ENCODE measurements at places on chromosomes 5 and 9.

DNA sequence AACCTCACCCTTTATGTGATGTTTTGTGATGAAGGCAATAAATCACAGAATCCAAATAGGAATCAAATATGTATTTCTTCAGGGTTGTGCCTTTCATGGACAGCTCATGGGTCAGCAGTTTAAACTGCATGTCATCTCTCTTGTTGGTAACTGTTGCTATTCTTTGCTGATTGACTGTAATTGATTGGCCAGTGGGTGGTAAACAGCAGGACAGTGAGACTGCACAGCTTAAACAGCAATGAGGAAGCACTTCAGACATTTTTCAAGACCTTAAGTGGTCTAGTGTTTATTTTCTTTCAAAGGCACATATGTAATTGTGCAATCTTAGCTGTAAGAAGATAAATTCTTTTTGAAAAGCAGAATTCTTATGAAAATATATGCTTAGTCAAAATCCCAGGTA lies 260.5 kb downstream of the COX7C start:
- no peak for ATAC-seq

DNA sequence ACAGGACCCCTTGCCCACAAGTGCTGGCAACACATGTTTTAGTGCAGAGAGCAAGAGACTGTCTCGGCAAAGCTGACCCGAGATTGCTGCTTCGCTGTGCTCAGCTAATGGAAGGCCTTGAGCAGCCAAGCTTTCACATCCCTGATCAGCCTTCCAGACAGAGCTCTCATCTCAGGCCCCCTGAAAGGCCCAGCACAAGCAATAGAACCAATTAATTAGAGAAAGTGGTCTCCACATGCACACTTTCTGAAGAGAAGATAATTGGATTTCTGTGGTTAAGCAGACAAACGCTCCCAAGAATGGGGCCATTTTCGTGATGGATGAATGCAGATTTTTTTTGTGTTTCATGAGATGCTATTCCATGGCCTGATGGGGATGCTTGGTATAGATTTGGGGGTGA lies 174.9 kb downstream of the NSG2 start:
- ATAC-seq = no peak

DNA sequence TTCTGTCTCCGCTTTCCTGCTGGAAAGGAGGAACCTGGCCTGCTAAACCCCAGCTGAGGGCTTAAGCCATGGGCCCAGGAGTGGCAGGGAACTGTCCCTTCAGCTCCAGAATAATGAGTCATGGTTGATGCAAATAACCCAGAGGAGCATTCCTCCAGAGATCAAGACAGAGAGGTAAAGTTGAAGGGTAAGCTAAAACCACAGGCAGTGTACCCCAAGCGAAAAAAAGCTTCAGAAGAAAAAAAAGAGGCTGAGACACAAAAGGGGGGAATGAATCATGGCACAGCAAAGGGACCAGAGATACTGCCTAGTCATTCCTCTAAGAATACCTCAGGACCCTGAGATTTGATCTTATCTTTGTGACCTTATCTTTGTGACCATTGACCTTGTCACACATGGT lies 199.5 kb upstream of the TAS2R1 start:
- ATAC-seq = no peak

- peak; percentile 27 for ATAC-seq
Observed at GRCh38 chr5:137073189-137073588, 425.9 kb downstream of the SPOCK1 start.

DNA sequence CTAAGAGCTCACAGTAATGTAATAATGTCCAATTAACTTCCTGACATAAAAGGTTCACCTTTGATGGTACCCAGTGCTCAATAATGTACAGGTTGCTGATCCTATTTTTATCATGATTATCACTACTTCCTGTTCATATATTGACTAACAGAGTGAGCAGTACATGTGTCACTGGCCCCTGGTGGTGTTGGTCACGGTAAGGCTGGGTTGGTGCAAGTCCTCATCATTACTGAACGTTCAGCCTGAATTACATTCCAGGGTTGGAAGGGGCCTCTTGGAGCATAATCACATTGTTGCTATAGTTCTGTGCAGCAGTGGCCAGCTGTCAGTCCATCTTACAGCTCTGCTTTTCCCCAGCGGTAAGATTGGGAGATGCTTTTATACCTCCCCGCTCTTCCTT lies 24.2 kb upstream of the CKMT2 start:
- ATAC-seq = no peak

DNA sequence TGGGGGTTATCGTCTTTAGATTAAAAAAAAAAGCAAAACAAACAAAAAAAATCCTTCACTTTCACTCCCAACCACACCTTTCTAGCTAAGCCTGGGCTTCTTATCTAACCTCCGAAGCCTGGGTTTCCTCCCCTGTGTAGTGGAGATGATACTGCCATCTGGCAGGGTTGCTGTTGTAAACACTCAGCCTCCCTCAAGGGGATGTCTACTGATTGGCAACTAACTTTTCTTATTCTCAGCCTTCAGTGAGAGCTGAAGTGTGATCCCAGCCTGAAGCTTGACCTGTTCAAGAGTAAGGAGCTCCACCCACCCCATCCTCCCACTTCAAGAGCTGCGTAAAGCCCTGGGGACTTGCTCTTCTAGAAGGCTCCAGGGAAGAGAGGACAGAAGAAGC lies 21.5 kb upstream of the WWC1 start:
- no peak for ATAC-seq

GRCh38 chr5:6302684-6303083 lies 75.7 kb downstream of the MED10 start:
- ATAC-seq = no peak

DNA sequence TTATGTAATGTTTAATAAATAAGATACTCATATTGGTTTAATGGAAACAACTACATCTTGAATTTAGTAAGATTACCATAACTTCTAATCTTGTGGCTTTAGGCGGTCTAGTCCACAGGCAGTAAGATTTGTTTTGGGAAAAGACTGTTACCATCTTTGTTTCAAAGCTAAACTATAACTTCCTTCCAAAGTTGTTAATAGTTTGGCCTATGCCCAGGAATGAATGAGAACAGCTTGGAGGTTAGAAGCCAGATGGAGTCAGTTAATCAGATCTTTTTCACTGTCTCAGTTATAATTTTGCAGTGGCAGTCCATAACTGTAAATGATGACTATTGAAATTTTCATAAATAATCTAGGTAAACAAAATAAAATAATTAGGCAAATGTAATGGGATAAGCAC lies 241.8 kb upstream of the KLF9 start:
- ATAC-seq = no peak

Measured in gastroesophageal sphincter (tissue), 4 donors.